ENCODE measurements at places on chromosomes 1 and 21.

DNA sequence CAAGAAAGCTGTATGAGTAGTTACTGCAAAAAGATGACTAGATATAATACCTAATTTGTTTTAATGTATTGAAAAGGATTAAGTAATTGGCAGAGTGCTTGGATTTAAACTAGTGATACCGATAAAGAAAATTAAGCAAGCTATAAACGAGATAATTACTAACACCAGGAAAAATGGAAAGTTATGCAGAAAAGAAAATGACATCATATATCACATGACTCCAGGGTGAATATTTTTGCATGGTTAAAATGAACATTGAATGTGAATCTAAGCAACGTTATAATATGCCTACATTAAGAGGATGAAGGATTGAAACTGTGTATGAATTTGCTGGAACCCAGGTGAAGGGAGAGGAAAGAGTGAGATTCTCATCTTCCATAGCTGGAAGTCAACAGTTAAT is 644.4 kb downstream of the ADGRL2 start:
- DNase-seq, result no peak

DNA sequence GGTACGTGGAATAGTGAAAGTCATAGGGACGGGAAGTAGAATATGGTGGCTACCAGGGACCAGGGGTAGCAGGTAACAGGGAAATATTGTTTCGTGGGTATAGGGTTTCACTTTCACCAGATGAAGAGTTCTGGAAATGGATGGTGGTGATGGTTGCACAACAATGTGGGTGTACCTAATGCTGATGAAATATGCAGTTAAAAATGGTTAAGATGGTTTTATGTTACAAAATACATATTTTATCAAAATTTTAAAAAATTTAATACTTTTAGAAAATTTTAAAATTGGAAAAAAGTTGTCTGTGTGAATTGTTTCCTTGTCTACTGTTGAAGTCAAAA is 55.5 kb upstream of the TLR5 start:
- no peak for DNase-seq

- DNase-seq, result no peak
Measured at GRCh38 chr1:46159516-46159915, 15.4 kb upstream of the TSPAN1 start.

- DNase-seq, result no peak
Measured at GRCh38 chr1:179754041-179754624, 11.0 kb downstream of the FAM163A start.

DNA sequence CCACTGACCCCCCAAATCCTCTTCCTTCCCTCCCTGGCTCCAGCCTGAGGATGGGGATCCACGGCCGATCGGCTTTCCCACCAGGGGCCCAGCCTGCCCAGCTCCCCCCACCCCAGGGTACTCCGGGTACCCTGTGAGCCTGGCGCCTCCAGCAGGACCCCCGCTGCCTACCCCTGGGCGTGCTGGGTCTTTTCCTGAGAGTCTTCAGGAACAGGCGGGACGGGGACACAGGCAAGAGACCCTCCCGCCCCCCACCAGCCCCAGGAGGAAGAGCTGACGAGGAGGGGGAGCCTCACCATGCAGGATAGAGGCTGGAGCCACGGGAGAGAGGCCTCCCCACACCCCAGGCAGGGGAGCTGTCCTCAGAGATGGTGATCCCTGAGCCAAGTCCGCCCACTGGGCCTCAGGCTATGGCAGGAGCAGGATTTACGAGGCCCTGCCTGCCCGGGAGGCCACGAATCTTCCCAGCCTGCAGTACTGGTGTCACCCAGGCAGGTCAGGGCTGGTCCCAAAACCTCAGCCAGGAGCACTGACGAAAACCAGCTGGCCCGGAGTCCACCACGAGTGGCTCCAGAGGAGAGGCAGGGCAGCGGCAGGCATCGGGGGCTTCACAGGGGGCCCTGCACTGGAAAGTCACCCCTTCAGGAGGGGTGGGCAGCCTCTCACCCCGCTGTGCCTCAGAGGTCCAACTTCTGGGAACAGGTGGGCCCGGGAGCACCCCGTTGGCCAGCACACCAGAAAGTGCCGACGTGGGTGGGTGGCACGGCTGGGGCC is 58.0 kb downstream of the MEGF6 start:
- DNase-seq, result no peak

- no peak for DNase-seq
Measured at GRCh38 chr1:85060038-85060437, 11.7 kb upstream of the MCOLN3 start.

GRCh38 chr1:35605071-35605866 is 32.2 kb downstream of the TFAP2E start:
- no peak for DNase-seq

DNA sequence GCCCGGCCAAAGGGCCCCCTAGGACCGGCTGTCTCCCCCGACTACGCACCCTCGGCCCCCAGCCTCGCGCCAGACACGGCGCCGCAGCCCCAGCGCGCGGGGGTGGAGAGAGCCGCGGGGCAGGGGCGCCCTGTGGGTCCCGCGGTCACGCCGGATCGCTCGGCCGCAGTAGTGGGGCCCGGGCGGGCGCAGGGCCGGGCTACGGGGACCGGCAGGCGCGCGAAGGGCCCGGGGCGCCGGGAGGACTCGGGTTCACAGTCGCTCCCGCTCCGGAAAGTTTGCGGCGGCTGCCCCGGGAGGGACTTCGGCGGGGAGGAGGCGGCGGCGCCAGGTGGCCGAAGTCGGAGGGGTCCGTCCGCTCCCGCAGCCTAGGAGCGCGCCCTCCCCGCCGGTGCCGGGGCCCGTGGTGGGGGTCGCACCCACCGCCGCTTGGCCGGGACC is 7.1 kb upstream of the ZNF669 start:
- DNase-seq, result no peak

DNA sequence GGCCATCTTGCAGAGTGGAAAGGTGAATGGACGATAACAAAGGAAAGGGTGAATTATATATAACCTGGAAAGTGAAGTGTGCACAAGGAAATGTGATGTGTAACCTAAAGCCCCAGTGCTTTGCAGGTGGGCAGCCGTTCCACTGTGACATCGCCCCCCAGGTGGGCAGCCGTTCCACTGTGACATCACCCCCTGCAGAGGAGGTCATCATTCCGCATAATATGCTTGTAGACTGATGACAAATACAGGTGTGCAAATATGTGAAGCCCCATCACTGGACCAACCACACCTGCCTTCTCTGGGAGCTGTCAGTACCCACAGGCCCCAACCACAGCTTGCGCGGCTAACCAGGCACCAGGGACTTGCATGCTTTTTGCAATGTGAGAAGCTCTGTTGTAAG is 4.7 kb upstream of the ZNF496 start:
- DNase-seq, result no peak

- DNase-seq, result peak; percentile 48
Measured at GRCh38 chr1:180415985-180416633, 86.3 kb downstream of the ACBD6 start.

- DNase-seq, result no peak
Measured at GRCh38 chr1:5490635-5491034, 501.6 kb downstream of the NPHP4 start.

DNA sequence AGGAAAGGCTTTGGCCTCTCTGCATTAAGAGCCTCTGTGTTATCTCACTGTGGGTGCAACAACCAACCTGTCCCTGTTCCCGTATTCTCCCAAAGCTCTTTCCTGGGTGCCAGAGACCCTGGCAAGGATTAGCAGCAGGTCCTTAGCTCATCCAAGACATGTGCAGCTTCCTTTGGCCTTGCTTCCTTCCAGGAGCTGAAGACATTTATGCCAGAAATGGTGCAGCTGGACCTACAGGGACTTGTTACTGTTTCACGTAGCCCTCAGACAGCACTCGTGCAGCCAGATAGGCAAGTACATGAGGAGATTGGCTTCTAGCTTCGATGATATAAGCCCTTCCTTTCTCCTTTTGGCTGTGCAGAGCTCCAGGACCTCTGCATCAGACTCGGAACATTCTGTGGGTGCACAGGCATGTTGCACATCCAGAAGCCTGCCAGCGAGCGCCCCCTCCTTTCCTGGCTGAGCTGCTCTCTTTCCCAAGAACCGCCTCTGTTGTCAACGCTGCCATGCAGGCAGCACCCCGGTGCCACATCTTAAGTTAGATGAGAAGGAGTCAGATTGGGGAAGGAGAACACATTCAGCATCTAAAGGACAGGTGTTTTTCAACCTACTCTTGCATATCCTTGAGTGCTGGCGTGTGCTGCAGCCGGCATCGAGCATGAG is 284.5 kb upstream of the PLXNA2 start:
- DNase-seq, result no peak

DNA sequence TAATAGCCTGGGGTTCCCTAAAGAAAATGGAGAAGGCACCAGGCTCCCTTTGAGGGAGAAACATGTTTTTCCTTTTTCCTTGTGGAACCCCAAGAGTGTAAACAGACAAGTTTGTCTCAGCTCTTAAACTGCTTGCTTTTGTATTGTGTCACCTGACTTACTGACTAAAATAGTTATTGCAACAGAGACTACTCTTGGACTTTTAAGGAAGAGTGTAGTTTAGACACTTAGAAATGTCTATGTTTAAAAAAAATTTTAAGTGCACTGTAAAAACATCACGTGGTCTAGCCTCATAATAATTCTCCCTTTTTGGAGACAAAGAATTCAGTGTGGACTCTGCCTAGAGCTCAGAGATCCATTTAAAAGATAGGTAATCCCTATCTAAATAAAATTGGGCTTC is 141.1 kb downstream of the TRIM33 start:
- DNase-seq, result no peak

- no peak for DNase-seq
Measured at GRCh38 chr1:96281491-96281890, 440.1 kb upstream of the PTBP2 start.

- no peak for DNase-seq
Measured at GRCh38 chr21:40839521-40839920, 7.4 kb downstream of the DSCAM start.

DNA sequence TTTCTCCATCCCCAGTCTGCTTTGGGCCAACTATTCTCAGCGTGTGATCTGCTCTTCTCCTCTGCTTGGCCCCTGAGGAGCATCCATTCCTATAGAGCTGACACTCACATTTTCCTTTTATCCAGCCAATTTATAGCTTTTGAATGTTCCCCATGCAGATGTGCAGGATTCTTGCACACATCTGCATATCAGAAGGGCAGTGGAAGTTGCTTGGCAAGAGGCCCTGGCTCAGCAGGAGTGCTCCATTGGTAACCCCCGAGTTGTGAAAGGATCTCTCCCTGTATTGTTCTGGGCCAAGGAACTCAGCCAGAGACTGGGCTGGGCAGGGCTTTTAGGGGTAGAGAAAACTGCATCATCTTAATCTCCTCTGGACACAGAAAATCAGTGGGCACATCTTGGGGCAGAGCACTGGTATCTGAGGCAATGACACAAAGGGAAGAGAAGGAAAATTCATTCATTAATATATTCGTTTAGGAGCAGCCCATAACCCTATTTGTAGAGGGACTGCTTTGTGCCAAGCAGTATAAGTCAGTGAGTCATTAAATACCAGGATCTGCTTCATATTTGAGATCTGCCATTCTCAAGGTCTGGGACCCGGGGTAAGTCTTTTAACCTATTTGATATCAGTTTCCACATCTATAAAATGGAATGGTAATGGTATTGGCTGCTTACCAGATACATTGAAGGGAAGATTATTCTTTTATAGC is 31.0 kb upstream of the BEND5 start:
- no peak for DNase-seq

DNA sequence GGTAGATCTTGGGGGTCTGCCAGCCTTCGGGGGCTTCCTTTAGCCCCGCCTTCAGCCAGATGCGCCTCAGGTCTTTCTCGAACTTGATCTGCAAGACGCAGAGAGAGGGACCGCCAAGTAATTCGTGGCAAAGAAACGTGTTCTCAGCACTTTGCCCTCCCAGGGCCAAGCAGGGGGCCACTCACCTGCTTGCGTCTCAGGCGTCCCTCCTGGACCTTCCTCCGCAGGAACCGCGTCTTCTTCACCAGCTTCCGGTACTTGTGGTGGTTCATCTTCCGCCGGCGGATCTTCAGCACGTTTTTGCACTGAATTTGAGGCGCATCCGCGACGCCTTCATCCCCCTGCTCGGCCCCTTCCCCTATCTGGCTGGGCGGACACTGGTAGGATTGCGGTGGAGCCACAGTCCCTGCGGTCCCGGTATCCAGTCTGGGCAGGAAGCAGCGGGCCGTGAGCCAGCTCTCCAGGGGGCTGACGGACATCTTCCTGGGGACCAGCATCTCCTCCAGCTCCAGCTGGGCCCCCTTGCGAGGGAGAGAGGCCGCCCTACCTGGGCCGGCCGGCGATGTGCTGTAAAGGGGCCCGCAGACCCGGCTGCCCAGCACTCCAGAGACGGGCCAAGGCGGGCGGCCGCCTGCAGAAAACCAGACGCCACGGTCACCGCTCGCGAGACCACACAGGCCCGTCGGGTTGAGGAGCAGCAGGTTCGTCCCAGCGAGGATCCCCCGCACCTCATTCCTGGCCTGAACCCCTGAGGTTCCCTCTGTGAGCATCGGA is 1.0 kb downstream of the AURKAIP1 start:
- DNase-seq, result no peak

DNA sequence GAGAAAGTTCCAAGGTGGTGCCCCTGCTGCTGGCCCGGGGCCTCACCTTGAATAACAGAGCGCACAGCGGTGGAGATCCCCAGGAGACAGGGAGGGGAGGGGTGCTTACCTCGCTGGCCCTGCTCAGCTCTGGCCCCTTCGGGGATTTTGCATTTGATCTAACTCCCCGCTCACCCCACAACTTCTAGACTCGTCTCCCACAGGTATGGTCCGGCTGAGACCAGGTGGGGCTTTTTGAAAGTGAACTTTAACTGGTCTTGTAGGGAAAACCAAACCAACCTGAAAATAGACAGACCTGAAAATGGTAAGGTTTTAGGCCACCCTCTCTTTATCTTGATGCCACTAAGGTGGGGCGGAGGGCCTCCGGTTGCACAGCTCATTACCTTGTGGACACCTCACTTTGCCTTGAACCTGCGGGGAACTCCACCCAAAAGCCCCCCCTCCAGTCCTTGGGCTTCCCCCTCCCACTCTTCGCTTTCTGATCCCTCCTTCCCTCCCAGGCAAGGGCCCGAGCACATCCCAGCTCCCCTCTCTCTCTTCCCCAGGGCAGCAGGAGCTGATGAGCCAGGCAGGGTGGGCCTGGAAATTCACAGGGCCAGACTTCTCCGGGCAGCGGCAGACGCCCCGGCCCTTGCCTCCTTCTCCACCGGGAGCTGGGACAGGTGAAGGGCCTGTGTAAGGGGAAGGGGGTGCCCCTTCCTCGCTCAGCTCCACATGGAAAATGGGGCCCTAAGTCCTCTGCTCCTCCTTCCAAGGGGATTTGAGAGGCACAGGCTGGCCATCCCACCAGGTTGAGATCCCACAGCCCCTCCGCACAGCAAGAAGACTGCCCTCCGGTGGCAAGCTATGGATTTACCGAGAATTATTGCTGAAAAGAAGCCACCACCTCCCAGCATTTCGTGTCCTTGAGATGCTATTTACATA is 16.1 kb downstream of the TNFRSF8 start:
- peak; percentile 11 for DNase-seq

All from hematopoietic multipotent progenitor cell treated with erythropoietin and hydrocortisone succinate and interleukin-3 and kit ligand, for 15 days (in vitro differentiated cells).